Activated effector memory CD4-positive, alpha-beta T cell treated with Interleukin-2 at 50 U/mL for 16 hours (primary cell): ENCODE measurements at places on chromosomes 12 and 14.

DNA sequence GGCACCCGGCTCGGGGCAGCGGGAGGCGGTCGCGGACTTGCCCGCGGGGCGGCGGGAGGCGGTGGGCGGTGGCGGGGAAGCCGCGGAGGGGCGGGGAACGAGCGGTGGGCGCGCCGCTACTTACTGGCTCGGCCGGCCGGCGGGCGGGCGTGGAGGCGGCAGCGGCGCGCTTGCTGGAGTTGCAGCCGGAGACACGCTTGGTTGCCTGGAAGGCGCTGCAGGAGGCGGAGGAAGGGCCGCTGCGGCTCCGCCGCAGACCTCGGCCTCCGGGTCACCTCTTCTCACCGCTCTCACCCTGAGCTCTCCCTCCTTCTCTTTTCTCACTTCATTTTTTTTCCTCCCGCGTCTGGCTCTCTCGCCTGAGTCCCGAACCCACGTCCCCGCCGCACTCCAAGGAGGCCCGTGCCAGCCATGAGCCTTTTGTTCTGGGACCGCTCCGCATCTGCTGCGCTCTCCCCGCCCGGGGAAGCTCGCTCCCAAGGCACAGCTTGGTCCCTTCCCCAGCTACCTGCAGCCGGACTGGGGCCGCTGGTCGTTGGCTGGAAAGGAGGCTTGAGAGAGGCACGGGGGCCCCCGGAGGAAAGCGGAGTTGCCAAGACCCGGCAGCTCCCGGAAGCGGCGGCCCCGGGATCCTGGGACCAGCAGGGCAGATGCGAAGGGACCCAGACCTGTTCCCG, 592 bp upstream of the KCNK10 start:
- DNase-seq = no peak

DNA sequence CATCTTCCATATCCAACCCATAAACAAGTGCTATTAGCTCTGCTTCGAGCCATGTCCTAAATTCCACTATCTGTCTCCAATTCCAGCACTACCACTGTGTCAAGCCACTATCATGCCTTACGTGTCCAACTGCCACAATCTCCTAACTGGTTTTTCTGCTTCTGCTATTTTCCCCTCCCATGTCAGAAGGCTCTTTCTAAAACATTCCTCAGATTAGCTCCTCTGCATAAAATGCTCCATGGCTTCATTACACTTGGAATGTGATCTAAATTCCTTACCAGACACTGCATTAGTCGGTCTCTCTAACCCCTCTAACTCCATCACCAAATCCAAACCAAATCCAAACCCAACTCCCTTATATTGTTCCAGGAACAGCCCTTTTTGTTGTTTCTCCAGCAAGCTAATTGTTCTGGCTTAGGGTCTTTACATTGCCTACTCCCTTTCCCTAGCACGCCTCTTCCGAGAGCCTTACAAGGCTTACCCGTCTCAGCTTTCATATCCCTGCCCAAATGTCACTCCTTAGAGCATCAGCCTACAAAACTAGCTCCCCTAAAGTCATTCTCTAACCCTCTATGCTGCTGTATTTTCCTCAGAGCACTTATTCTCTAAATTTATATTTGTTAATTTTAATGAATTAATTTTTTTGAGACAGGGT, 139.7 kb downstream of the HELB start:
- DNase-seq = no peak

DNA sequence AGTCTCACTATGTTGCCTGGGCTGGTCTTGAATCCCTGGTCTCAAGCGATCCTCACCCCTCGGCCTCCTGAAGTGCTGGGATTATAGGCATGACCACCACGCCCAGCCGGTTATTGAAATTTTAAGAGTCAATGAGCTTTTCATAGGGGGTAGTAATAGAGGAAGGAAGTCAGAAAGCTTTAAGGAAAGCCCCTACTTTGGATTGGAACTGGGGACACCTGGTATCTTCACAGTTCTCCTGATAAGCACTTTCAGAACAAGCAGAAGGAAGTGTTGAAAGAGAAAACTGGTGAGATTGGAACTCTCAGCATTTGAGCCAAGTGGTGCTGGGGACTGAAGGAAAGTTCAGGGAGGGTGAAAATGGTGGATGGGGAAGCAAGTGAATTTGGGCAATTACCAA, 5.1 kb downstream of the SLC4A8 start:
- no peak for DNase-seq

- DNase-seq = no peak
Observed at GRCh38 chr14:35897616-35898111, 71.5 kb downstream of the BRMS1L start.

DNA sequence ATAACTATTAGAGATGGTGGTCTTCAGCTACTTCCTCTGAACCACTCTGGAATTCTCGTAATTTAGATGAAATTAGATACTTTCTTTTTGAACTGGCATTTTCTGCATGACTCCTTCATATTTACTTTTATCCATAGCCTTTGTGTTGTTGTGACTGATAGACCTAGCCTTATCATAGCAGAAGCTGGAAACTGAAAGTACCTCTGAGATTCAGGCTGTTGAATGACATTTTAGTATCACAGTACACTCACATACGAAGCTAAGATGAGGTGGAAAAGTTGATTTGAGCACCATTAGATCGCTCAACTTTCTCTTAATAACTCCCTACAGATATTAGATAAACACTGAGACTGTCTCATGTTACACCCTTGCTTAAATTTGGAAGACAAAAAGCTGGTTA, 525.1 kb upstream of the FBXO33 start:
- no peak for DNase-seq

- no peak for DNase-seq
Observed at GRCh38 chr12:131711551-131712205, 788 bp downstream of the SFSWAP start.

DNA sequence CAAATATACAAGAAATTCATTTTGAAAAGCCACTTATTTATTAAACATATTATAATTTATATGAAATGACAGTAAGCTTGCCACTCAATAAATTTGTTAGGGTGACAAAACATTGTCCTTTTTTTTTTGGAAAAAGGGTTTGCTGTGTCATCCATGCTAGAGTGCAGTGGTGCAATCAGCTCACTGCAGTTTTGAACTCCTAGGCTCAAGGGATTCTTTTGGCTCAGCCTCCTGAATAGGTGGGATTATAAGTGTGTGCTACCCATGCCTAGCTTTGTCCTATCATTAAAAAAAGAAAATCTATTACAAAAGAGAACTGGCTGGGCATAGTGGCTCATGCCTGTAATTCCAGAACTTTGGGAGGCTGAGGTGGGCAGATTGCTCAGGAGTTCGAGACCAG, 66.8 kb downstream of the FGD6 start:
- DNase-seq = no peak

- DNase-seq = no peak
Observed at GRCh38 chr14:39430762-39431415, 1.3 kb downstream of the FBXO33 start.

DNA sequence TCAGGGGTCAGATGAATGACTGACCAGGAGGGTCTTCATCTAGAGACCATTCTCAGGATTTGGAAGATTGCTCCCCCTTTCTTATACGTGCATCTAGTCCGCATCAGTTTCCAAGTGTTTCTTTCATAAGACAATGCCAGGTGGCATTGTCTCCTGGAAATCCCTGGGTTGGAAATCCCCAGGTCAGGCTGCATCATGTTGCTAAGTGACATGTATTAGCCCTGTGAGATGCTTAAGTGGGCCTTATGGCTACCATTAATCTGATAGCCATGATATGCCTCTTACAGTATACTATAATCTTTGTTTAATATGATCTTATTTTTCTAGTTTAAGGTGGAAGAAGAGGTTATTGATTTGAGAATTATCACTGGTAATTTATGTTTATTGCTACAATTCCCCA, 92.8 kb downstream of the DIO3 start:
- DNase-seq = no peak

DNA sequence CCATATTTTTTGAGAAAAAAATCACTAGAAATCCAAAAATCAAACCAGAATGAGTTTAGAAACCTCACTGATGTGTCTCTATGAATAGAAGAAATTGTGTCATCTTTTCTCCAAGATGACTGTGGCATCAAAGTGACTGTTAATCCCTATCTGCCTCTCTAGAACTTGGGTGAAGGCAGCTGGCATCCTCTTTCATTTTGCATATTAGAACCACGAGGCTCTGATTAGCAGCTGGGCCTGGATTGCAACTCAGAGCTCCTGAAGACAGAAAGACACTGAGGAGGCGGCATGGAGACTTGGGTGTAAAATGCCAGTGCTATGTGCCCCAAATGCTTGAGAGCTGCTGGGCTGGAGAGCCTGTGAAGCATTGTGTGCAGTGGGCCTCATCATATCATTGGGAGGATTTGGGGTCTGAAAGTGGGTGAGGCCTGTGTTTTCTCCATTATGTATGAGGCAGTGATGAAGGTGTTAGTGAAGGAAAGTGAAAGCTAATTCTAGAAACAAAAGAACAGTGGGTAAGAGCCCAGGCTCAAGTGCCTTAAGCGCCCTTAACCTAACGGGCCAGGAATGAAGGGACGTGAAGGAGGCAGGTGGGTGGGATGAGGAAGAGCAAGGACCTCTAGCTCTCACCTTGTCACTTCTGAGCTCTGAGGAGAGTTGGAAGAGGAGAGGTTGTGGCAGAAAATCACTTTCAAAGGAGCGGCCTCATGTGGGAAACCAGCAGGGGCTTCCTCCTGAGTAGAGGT, 26.2 kb downstream of the NKX2-8 start:
- no peak for DNase-seq
